Right lung (tissue), 10 donors: ENCODE measurements at places on chromosomes 3 and 15. TPM values are rescaled to one million over a fixed set of nuclear protein-coding genes. Genes with fewer than 3 reads are reported as not detected.

The ATP13A3 gene
- polyA plus RNA-seq: 71.0 TPM

The SKOR1 gene
- 0.43 TPM for polyA plus RNA-seq

The REC114 gene
- polyA plus RNA-seq: not detected

The MESP2 gene
- polyA plus RNA-seq: not detected

The CGGBP1 gene
- polyA plus RNA-seq: 140 TPM

The GOLGA8J gene
- polyA plus RNA-seq: 1.7 TPM

The ZNF35 gene
- polyA plus RNA-seq: 11.5 TPM

The NANOGP8 gene
- not detected for polyA plus RNA-seq

The AGTR1 gene
- 30.7 TPM for polyA plus RNA-seq
